Breast epithelium (tissue), 4 donors: ENCODE measurements at places on chromosomes 5 and 9.

DNA sequence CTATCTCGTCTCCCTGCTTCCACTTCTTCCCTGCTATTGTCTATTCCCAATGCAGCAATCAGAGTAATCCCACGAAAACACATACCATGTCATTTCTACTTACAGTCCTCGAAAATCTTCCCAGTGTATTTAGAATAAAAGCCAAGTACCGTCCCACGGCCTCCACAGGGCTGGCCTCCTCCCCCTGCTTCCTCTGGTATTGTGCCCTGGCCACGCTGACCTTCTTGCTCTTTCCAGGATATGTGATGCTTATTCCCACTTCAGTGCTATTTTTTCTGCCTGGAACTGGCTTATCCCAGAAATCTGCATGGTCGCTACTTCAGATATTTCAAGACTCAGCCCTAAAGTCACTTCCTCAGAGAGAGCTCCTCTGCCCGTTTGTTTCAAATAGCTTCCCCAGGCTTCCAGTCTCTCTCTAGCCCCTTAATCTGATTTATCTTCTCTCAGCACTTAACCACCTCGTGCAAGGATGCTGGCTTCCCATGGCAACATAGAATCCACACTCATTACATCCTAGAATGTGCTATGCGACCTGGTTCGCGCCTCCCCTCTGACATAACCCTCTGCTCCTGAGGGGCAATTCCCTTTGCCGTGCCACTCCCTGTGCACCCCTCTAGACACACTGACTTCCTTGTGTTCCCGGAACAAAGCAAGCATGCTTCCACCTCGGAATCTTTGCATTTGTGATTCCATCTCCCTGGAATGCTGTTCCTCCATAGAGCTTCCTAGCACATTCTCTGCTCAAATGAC, 365.9 kb downstream of the ZSWIM6 start:
- no peak for DNase-seq

GRCh38 chr9:117545846-117546245, 131.0 kb upstream of the ASTN2 start:
- no peak for DNase-seq

DNA sequence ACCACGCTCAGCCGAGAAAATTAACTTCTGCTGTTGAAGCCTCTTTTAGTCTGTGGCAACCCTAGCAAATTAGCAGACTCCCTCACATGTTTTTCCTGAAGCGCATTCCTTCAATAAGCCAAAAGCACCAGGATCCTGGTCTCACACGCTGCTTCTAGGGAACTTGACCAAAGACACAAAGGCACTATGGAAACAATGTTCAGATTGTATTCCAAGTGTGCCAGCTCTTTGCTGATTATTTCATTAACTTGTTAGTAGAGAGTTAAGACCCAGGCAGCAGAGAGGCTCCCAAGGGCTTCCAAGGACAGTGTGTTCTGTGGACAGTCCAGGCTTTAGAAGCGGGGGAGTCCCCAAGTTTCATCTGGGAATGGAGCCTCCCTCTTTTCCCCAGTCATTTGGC, 94.4 kb upstream of the BASP1 start:
- DNase-seq, result peak; percentile 23

DNA sequence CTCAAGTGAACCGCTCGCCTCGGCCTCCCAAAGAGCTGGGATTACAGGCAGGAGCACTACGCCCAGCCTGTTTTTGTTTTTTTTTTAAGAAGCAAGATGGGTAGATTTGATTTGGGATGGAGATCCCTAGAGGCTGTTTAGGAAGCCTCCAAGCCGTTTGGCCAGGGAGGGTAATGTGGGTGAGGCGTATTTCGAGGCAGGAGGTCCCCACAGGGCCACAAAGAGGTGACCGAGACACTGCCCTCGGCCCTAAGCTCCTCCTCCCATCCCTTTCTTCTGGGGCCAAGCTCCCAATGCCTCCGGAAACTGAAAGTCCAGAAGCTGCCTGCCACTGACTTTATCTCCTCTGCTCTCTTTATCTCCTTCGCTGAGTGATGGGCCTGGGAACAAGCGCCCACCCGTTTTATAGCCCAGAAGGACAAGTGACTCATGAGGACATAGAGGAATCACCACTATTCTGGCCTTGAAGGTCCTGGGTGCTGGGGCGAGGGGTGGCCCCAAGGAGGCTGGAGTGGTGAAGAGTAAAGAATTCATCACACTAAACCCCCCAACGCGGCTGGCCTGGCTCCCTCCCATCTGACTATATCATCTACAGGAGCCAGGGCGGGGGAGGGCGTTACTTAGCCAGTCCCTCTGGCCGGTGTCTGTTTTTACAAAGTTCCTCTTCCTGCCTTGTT, 2.0 kb upstream of the RALGDS start:
- no peak for DNase-seq

DNA sequence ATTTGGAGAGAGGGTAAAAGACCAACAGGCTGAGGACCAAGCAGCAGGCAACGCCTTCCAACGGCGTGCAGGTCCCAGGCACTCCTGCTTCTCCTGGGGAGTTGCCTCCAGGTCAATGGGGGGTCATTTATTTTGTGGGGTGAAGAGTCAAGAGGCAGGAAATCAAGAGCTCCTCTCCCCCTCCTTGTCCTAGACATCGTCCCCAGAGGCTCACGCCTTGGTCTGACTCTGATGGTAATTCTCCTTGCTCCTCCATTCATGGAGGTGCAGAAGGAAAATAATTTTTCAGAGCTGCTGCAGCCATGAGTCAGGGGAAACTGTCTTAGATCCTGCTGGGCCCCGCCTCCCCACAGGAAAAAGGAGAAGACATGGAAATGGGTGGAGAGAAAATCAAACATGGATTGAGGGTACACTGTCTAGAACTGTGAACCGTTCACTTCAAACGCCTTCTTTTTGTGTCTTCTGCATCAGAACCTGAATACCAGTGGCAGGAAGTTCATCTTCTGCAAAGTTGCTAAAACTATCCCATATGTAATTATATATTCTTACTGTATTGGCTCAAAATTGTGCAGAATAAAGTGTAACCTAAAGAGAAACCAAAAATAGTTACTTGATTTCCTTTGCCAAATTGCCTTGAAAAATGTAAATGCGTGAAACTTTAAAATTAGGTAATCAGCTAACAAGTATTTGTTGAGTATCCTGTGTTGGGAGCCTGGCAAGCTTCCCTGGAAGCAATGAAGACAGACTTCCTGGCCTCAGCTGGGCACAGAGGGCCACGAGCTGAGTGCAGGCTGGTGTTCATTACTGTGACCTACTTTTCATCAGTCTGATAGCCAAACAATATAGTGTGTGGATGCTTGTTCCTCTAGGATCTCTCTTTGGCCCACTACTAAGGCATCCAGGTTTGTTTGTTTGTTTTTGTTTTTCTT, 142.0 kb downstream of the CMYA5 start:
- DNase-seq, result no peak

- DNase-seq, result no peak
Measured at GRCh38 chr5:178389026-178389729, 156.6 kb upstream of the PHYKPL start.

DNA sequence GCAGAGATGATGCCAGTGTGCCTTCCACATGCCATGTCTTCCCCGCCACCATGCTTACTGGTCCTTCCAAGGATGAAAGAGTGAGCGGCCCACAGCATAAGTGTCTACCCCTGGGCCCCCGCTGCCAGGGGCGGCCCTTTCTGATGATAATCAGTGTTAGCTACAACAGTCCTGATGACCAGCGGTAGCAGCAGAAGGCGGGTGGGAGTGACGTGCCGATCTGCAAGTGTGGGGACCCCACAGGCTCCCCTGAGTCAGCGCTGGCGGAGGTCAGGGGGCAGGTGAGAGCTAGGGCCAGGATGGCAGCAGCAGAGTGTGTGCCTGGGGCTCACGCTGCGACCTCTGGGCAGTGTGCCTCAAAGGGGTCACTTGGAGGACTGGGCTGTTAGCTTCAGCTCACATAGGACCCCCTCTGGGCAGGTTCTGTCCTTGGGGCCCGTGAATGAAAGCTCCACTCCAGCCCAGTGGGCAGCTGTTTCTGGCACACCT, 80.4 kb downstream of the HMCN2 start:
- DNase-seq, result no peak

- DNase-seq, result no peak
Measured at GRCh38 chr5:25974451-25974850, 1063.9 kb downstream of the CDH9 start.

DNA sequence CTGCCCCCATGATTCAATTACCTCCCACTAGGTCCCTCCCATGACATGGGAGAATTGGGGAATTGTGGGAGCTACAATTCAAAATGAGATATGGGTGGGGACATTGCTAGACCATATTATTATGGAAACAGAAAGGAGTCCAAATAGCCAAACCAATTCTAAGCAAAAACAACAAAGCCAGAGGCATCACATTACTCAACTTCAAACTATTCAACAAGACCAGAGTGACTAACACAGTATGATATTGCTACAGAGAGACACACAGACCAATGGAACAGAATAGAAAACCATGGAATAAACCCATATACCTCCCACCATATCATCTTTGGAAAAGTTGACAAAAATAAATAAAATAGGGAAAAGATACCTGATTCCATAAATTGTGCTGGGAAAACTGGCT, 710.5 kb upstream of the CDH9 start:
- no peak for DNase-seq

- no peak for DNase-seq
Measured at GRCh38 chr9:90189306-90189705, 453.3 kb downstream of the DIRAS2 start.

DNA sequence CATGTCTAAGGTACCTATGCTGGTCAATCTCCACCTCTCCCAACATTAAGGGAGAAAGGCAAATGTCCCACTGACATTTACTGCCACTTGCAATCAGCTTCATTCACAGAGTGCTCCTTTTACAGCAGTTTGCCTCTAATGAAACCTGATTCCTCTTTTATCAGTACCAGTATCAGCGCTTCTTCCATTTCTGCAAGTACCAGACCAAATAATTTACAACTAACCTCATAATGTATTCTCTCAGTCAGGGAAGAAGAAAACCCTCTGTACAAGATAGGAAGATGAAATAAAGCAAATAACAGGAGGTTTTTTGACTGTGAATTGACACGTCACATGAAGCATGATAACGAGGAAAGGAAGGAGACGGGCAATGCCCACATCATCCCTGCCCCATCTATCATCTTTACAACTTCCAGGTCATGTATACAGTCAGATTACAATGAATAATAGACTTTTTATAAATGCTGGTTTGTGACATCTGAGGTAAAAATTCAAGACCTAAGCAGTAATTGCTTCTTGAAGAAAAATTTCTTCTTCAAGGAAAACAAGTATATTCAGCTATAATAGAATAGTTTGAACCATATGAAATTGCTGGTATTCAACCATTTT, 21.9 kb downstream of the ABITRAM start:
- DNase-seq, result no peak

- no peak for DNase-seq
Measured at GRCh38 chr5:138654281-138654867, 79.2 kb upstream of the HSPA9 start.

DNA sequence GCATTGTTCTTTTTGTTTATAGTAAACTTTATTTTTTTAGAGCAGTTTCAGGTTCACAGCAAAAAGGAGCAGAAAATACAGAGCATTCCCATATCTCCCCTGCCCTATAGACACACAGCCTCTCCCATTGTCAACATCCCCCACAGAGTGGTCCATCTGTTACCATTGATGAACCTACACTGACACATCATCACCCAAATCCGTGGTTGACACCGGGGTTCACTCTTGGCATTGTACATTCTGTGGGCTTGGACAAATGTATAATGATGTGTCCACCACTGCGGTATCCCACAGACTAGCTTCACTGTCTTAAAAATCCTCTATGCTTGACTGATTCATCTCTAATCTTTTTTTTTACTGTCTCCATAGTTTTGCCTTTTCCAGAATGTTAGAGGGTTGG, 120.7 kb upstream of the SPATA31C2 start:
- DNase-seq, result no peak

DNA sequence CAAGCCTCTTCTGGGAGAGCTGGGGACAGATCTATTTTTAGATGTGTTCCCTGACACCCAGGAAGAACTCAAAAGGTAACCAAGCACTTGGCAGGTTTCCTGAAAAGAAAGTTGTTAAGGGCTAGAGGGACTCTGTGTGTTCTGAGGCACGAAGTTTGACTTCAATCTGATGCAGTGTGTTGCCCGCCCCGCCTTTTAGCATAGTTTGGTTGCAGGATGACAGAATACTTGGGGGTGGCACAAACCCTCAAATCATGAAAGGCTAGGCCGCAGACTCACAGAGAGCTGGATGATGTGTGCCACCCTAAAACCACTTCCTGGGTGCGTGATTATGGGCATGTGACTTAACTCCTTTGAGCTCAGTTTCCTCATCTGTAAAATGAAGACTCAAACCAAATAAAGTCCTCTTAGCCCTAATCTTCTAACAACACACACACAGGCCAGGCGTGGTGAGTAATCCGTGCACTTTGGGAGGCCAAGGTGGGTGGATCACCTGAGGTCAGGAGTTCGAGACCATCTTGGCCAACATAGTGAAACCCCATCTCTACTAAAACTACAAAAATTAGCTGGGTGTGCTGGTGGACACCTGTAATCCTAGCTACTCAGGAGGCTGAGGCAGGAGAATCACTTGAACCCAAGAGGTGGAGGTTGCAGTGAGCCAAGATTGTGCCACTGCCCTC, 12.8 kb upstream of the NDFIP1 start:
- peak; percentile 35 for DNase-seq
